ENCODE measurements at places on chromosomes 7 and 10.

DNA sequence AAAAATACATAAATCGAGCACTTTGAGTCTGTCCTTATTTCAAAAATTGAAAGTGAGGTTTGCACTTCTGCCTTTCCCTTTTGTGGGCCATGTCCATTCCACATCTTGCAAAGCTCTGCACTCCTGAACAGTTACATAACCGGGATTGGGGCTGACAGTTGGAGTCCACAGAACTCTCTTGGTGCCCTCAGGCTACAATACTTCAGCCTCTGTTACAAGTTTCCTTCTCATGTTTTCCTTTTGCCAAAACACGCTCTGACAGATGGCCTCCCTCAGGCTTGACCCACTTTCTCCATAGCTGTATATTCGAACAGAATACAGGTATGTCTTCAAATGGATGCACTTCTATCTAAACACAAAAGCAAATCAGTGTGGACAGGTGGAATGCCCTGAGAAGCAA lies 335.9 kb downstream of the WDR37 start:
- no peak for DNase-seq

DNA sequence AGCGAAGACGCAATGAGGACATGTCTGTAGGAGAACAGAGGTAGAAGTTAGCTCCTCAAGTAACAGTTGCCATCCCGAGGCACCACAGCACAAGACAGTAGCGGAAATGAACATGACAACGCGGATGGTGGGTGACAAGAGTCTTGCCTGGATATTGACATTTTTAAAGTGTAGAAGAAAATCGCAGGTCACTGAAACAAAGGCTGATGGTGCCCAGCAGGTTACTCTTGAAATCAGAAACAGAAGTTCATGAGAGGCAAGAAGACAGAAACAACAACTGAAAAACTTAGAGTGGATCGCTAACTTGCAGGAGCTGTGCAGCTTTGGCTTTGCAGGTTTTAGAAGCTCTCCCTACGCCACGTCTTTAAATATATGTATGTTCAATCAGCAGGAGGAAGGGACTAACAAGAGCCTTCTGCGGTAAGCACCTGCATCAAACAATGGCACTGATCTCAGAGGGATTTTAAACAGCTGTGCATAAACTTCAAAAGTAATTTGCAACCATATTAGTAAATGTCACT lies 1.8 kb downstream of the PRKCQ start:
- no peak for DNase-seq

DNA sequence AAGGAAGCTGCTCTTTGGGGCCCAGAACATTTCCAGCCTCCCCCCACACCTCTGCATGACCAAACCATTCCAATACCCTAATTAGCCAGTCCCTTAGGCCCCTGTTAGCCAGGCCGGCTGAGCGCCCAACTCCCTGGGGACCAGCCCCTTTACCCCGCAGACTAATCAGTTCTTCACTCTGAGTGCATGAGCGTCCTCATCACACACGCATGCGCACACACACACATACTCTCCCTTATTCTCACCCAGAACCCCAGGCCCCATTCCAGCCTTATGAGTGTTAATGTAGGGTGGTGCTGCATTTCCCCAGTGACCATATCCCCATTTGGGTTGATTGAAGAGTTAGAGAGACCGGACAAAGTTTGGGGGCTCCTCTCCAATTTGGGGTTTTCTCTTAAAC lies 77.0 kb upstream of the SLF2 start:
- no peak for DNase-seq

DNA sequence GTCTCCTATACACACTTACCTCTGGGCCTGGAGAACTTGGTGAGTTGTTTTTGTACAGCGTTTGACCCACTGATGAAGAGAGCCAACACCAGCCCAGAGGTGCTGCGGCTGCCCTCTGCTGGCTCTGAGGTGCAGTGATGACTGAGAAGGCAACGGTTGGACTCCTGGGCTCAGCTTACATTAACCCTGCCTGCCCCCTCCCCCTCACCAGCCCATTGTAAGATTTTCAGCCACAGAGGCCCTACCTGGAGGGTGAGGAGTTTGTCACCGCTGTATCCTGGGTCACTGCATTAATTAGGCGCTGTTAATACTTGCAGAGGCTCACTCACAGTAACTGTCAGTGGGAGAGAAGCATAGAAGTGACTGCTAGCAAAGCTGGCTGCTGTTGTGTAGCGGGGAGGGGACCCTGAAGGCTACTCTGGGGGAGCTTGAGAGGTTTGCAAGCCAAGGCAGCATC lies 19.0 kb upstream of the ANKRD2 start:
- peak; percentile 69 for DNase-seq

DNA sequence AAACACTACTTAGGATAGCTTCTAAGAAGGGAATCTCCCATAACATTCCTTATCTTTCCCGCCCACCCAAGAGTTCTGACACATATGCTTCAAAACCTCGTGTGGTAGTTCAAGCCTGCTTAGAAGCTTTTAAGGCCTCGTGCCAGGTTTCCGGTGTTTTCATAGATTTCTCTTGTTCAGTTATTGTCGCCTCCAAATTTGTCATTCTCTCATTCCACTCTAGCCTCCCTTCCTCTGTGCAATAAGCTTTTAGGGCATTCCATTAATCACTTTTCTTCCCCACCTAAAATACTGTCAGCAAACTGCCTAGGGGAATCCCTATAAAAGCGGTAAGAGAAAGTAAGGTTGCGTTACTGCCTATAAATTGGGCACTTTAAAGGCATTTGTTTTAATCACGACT lies 718 bp upstream of the BPGM start:
- no peak for DNase-seq

DNA sequence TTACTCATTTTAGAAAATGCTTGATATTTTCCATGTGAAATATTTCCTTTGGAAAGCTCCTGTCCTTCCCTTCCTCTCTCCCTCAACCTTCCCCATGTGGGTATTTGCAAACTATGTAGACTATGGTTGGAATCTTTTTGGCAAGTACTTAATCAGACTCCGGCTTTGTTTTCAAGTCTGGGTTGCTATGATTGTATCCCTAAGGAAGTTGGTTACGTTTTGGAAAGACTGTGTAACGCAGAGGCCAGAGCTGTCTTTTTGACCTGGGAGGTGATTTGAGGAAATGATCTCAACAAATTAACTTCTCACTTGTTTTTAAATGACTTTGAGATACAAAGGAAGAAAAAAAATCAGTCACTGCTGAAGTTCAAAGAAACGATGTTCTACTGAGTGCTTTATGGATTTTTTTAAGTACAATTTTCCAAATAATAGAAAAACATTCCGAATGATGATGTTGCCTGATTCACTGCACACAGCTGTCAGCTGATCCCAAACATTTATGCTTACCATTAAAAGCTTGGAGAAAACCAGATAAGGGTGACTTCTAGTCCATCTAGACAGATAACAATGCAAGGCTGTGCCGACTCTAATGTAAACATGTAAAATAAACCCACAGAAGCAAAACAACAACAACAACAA lies 145.5 kb upstream of the CELF2 start:
- no peak for DNase-seq

- DNase-seq, result no peak
Measured at GRCh38 chr7:55423277-55423711, 58.2 kb downstream of the LANCL2 start.

DNA sequence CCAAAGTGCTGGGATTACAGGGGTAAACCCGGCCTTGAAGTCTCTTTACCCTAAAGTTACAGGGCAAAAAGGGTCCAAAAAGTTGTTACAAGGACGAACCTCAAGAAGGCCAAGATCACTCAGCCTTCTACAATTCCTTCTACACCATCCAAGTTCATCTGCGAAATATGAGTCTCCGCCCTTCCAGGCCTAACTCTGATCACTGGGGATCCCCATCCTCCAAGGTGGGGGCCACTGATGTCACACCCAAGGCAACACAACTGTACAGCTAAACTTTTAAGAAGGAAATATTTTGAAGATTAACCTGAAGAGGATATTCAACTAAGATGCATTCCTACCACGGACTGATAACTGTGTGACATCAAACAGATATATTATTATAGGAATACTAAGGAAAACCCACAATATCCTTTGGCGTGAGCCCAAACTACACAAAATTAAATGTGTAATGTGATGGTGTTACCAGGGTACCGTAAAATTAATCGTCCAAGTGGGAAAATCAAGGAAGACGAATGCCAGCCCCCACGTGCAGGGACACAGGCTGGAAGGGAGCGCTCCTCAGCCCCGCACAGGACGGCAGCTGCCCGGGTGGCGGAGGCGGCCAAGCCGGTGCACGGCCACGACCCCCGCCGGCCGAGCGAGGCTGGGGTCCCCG lies 1.0 kb downstream of the PAXIP1 start:
- DNase-seq, result no peak

DNA sequence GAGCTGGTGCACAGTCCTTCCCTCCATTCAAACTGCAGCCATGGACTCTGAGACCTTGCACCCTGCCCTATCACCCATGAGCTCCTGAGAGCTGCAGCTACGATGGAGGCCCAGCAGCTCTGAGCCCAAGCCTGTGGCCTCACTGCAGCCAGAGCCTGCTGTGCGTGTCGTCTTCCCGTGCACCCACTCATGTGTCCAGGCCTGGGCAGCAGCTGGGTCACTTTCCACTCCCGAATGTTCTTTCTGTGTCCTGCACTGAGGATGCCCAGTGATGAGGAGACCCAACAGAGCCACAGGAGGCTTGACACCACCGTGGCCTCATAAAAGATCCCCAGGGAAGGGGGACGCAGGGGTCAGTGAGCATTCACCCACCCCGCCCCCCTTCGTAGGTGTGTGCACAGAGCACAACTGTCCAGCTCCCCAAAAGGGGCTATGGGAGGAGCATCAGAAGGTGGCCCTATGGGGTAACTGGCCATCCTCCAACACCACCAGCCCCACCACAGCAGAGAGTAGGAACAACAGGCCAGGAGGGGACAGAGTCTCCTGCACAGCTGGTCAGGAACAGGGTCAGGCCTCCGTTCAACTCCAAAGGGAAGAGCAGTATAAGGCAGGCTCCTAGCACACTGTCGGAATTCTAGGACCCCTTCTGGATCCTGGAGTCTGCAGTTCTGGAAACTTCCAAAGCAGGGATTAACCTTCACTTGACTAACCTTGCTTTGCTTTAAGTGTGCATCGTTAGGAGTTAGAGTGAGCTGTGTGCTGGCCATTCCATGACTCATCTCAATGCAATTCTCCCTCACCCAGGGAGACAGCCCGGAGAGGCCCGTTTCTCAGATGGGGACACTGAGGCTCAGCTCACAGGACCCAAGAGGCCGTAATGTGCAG lies 52.6 kb downstream of the RASGEF1A start:
- DNase-seq, result peak; percentile 81

- no peak for DNase-seq
Measured at GRCh38 chr7:17588730-17589129, 290.3 kb downstream of the AHR start.

- no peak for DNase-seq
Measured at GRCh38 chr7:26685606-26686005, 178.8 kb downstream of the SKAP2 start.

DNA sequence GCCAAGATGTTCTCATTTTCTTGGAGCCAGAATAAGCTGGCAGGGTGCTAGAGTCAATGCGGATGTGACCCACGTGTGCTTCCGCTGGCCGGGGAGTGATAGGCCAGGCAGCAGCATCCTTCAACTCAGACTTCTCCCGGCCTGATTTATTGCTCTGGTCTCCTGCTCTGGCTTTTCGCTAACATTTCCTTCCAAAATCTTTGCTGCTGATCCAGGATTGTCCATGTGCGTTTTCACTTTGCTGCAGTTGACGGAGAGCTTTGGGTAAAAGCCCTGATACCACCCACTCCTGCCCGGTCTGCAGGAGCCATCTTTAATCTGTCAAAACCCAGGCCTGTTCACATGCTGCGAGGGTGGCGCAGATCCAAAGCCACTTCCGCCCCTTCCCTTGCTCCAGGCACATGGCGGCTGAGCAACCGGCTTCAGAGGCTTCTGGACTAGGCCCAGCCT lies 106.8 kb downstream of the CYP26A1 start:
- DNase-seq, result no peak

DNA sequence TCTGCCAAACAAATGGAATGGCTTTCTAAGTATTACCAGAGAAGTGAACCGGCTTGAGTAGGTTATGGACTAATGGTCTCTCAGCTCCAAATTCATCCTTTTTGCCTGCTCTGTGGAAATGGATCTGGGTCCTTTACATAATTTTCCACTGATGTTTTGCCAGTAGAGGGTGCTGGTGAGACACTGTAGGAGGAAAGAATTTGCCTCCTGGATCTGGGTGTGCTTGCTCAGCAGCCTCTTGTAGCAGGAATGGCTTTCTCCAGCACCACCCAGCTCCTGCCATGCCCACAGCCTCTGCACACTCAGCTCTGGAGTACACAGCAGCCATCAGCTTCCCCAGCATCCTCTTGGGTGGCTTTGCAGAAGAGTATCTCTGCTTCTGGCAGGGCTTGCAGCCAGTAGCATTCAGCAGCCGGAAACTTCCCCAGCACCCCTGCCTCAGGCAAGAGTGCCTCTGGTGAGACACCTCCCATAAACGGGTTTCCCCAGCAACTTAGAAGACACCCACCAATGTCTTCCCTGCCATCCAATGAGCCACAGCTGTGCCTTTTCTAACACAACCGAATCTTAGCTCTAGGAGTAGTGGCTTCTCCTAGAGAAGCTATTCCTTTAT lies 235.0 kb upstream of the PLPP4 start:
- DNase-seq, result no peak

DNA sequence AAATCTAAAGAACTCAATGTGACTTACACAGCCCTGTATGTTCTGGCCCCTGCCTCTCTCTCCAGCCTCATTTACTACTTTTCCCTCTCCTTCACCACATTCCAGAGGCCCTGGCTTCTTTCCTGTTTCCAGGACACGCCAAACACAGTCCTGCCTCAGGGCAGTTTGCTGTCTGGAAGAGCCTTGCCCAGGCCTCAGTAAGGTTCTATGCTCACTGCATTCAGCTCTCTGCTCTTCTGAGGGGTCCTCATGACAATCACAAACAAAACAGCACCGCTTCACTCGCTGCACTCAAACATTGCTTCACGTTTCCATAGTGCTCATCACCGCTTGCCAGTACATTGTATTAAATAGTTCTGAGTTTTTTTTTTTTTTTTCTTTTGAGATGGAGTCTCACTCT lies 35.1 kb upstream of the GARS1 start:
- DNase-seq, result no peak

DNA sequence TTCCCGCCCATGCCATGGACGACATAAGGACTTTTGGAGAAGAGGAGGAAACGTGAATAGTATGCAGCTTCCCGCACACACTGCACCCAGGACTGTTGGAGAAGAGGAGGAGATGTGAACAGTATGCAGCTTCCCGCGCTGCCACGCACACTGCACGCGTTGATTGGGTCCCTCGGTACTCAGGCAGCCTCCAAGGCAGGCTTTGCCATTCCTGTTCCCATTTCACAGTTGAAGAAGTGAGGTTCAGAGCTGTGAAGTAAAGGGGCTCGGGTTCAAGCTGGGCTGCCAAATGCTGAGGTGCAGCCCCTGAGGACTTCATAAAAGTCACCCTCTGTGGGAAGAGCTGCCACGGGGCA lies 147.9 kb upstream of the FAM20C start:
- peak; percentile 68 for DNase-seq

GRCh38 chr7:94874036-94874785 lies 33.2 kb upstream of the PPP1R9A start:
- DNase-seq, result no peak

- no peak for DNase-seq
Measured at GRCh38 chr10:77236700-77237099, 400.9 kb downstream of the KCNMA1 start.

GRCh38 chr7:86558680-86559501 lies 84.8 kb upstream of the GRM3 start:
- DNase-seq, result no peak

- no peak for DNase-seq
Measured at GRCh38 chr10:28298951-28299350, 3.9 kb downstream of the MPP7 start.
